ENCODE measurements at places on chromosomes 7 and 10. TPM values are rescaled to one million over a fixed set of nuclear protein-coding genes. Genes with fewer than 3 reads are reported as not detected.

The GALNT17 gene
- not detected for total RNA-seq

The CYP2C9 gene
- total RNA-seq: not detected

The MCM10 gene
- 0.50 TPM for total RNA-seq

The EPDR1 gene
- total RNA-seq: not detected

The SEMA3E gene
- total RNA-seq: not detected

The GIMAP4 gene
- 20.7 TPM for total RNA-seq

The FXYD4 gene
- not detected for total RNA-seq

The UPK3B gene
- 1.3 TPM for total RNA-seq

The DIP2C gene
- 4.1 TPM for total RNA-seq

The BHLHA15 gene
- total RNA-seq: not detected

The PRSS37 gene
- total RNA-seq: not detected

The SFRP4 gene
- not detected for total RNA-seq

The METTL27 gene
- total RNA-seq: 2.1 TPM

The CH25H gene
- 0.49 TPM for total RNA-seq

The FKBP6 gene
- not detected for total RNA-seq

Measured in CD4-positive, alpha-beta T cell (primary cell).